ENCODE measurements at places on chromosomes 2 and 18.
A peak's percentile ranks its signal among the peaks of the same experiment; 100 is the strongest.

DNA sequence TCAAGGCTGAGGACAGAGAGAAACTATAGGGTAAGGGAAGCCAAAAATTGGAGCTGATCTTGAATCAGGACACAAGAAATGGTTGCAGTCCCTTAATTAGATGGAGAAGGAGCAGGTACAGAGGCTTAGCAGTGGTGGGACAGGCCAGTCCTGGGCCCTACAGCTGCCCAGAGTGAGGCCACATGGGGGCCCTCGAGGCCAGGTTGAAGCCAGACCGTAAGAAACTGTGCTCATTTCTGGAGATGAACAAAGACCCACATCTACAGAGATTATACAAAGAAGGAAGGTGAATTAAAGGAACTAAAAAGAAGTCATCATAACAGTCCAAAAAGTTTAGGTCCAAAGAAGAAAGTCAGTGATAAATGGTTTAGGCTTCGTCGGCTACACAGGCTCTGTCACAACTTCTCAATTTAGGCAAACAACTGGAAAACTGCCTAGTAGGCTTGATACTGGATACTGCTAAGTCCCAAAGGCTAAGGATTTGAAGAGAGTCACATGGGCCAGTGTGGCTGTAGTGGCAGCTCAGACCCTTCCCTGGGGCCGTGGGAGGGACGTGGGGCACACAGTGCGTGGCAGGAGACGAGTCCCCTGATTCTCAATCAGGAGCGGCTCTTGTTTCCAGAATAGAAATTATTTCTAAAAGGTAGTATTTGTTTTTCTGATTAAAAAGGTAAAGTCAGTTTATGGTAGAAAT is 50.4 kb upstream of the CNGA3 start:
- no peak overlapping the region for H3K4me3 ChIP-seq
- no peaks in the 10 kb centered on the region for H3K4me1 ChIP-seq
- peaks cover 2% of the 10 kb centered on the region for H3K27me3 ChIP-seq
- DNase-seq: no peak
- H3K27ac ChIP-seq: no peak overlapping the region

DNA sequence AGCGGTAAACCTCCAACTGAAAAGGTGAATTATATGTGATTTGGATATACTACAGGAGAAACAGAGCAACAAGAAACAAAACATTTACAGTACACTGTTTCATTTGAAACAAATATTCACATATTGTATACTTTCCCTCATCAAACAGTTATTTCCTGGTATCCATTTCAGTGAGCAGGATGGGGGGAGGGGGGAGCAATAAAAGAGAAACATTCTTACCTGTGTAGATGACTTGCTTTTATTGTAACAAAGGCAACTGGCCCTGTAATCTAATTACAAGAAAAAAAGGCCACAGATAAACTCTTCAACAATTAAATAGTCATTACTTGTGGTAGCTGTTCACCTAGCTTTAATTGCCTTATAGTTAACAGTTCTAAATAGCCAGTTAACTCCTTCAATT is 3.9 kb upstream of the PPP1CB start:
- H3K27me3 ChIP-seq: no peaks in the 10 kb centered on the region
- H3K36me3 ChIP-seq: no peaks in the 10 kb centered on the region

DNA sequence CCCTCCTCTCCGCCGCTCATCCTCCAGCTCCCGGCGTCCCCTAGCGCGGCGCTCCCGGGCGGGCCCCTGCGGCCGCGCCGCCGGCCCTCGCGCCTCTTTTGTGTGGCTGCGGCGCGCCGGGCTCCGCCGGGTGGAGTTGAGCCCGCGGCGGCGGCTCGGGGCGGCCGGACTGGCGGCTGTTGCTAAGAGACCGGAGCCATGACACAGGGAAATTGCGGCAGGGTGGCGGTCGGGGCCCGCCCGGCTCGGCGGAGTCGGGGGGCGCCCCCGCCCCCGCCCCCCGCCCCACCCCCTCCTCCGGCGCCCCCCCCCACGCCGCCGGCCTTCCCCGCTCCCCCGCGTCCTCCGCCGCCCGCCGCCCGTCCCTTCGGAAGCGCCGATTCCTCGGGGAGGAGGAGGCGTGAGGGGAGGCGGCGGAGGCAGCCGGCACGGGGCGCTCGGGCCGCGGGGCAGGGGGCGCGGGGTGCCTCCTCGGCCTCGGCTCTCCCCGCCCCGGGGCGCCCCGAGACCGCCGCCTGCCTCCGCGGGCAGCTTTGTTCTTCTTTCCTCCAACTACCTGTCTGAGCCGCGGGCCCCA is at the start of gene TMEM200C:
Gene TMEM200C (minus strand): TSS at position 224 of the 577 bp plus-strand sequence. CDS start 3,459 bp downstream, outside the sequence.
- DNase-seq: no peak
- H3K4me3 ChIP-seq: peak within 1 kb of the TSS; percentile 31
- peaks cover 63% of the 10 kb centered on the region for H3K27me3 ChIP-seq

GRCh38 chr2:217660423-217660822 is 342.4 kb downstream of the TNS1 start:
- no peak overlapping the region for H3K27ac ChIP-seq
- no peaks in the 10 kb centered on the region for H3K36me3 ChIP-seq
- peaks cover 8% of the 10 kb centered on the region for H3K27me3 ChIP-seq

GRCh38 chr2:3434654-3435053 is 55.2 kb downstream of the TRAPPC12 start:
- H3K36me3 ChIP-seq: peaks cover 16% of the 10 kb centered on the region
- H3K27me3 ChIP-seq: no peaks in the 10 kb centered on the region
- DNase-seq: no peak
- H3K27ac ChIP-seq: no peak overlapping the region
- H3K4me3 ChIP-seq: no peak overlapping the region
- H3K4me1 ChIP-seq: no peaks in the 10 kb centered on the region

DNA sequence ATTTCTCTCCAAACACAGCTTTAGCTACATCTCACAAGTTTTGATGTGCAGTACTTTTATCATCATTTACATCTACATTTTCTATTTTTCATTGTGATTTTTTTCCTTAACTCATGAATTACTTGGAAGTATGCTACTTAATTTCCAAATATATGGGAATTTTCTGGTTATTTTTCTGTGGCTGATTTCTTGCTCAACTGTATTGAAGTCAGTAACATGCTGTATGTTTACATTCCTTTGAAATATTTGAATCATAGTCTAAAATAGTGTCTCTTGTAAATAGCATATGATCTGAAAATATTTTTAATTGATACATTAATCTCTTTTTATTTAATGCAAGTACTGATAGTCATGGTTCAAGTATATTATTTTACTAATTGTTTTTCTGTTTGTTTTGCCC is 26.0 kb upstream of the GALNT5 start:
- no peak overlapping the region for H3K27ac ChIP-seq
- no peaks in the 10 kb centered on the region for H3K4me1 ChIP-seq
- DNase-seq: no peak
- no peaks in the 10 kb centered on the region for H3K36me3 ChIP-seq
- no peaks in the 10 kb centered on the region for H3K27me3 ChIP-seq

- no peaks in the 10 kb centered on the region for H3K4me1 ChIP-seq
- DNase-seq: no peak
- no peak overlapping the region for H3K4me3 ChIP-seq
- H3K27ac ChIP-seq: no peak overlapping the region
Measured at GRCh38 chr18:31072175-31072574, 29.6 kb upstream of the DSC3 start.

DNA sequence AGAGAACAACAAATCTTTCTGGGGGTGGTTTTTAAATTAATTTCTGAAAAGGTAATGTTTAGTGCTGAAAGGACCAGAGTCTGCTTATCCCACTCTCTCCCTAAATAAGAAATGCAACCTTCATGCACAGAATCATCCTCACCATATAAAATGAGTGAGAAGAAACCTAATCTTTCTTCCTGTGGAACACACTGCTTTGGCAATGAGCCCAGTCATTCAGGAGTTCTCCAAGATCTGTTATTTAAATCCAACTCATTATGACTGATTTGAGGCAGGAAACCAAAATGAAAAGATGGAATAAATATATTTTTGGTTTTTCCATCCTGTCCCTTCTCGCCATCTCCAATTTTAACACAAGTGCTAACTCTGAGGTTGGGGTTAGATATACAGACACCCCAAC is 228.3 kb downstream of the SRBD1 start:
- DNase-seq: no peak
- H3K4me1 ChIP-seq: no peaks in the 10 kb centered on the region
- no peak overlapping the region for H3K27ac ChIP-seq
- peaks cover 5% of the 10 kb centered on the region for H3K36me3 ChIP-seq
- no peaks in the 10 kb centered on the region for H3K27me3 ChIP-seq

DNA sequence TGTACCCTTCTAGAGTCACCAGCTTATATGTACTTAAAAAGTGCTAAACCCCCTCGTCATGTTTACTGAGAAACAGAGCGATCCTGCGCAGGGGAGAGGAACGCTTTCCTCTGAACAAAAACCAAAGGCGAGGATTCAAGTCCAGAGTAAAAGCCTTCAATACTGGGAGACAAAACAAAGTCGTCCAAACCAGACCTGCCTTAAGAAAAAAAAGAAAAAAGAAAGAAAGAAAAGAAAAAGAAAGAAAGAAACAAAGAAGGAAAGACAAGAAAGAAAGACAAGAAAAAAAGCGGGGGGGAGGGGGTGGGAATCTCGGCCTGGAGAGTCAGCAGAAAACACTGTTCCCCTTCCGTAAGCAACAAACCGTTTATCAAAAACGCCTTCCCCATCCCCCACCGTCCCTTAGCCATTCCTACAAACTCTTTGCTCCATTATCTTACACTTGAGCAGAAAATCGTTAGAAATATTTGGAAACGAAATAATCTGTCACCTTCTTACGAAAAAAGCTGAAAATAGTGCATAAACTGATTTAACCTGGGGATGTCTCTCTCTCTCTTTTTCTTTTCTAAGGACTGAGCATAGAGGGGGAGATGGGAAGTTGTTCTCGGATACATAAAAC is 3.3 kb downstream of the PTGR3 start:
- peak overlapping the region; percentile 44 for H3K4me3 ChIP-seq
- no peak for DNase-seq
- H3K27me3 ChIP-seq: peaks cover 56% of the 10 kb centered on the region
- H3K4me1 ChIP-seq: peaks cover 38% of the 10 kb centered on the region
- H3K27ac ChIP-seq: no peak overlapping the region
- H3K36me3 ChIP-seq: peaks cover 9% of the 10 kb centered on the region

DNA sequence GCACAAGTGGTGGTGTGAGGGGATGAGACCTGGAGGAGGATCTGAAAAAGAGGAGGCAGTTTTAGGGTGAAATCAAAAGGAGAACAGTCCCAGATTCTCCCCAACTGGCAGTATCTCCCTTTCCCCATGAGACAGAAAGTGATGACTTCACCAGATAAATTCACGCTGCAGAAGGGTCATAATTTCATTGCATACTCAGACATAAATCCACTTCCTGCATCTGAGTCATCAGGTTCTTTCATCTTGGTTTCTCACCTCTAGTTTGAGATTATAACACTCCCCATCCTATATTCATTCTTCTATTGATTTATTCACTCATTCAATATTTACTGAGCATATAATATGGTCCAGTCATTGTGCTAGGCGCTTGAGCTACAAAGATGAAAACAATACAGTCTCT is 64.7 kb downstream of the CCDC148 start:
- no peaks in the 10 kb centered on the region for H3K4me1 ChIP-seq
- H3K27me3 ChIP-seq: no peaks in the 10 kb centered on the region
- DNase-seq: no peak
- no peak overlapping the region for H3K27ac ChIP-seq

GRCh38 chr18:41553716-41554115 is 401.3 kb upstream of the PIK3C3 start:
- no peaks in the 10 kb centered on the region for H3K27me3 ChIP-seq
- no peak for DNase-seq
- no peaks in the 10 kb centered on the region for H3K36me3 ChIP-seq
- no peaks in the 10 kb centered on the region for H3K4me1 ChIP-seq
- no peak overlapping the region for H3K27ac ChIP-seq
- H3K4me3 ChIP-seq: no peak overlapping the region

DNA sequence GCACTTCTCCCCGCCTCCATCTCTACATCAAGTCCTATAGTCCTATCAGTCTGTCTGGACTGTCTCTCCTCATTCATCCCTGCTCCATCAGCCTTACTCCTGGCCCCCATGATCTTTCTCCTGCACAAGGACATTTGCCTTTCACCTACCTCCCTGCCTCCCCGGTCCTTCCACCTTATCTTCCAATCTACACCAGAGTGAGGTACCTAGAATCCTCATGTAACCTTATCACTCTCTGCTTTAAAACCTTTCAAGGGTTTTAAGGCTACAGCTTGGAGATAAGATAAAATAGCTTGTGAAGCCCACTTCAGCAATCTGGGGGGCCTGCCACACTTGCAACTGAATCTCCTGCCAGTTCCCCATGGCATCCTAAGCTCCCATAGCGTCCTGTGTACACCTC is 12.8 kb downstream of the CDC42EP3 start:
- no peak for DNase-seq
- peaks cover 44% of the 10 kb centered on the region for H3K4me1 ChIP-seq
- H3K27me3 ChIP-seq: no peaks in the 10 kb centered on the region
- H3K36me3 ChIP-seq: peaks cover 7% of the 10 kb centered on the region
- no peak overlapping the region for H3K4me3 ChIP-seq

DNA sequence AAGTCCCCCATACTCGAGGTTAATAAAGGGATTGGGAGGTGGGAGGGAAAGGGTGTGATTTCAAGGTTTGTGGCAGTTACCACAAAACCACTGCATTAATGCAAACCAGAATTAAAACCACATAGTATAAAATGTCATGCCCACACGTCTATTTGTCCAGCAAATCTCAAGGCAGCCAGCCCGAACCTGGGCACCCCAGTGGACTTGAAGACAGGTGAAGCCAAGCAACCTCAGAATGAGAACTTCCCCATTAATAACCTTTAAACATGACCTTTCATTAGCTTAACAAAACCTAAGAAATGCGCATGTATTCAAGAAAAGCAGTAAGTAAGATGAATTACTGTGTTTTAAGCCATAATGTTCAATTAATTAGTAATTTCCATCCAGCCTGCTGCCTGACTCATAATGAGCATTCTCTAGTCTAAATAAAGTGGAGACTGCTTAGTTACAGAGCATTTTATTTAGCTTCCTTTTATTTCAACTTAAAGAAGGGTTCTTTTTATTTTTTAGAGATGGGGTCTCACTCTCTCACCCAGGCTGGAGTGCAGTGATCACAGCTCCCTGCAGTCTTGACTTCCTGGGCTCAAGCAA is 229.6 kb downstream of the FAM210A start:
- no peak for DNase-seq
- H3K4me3 ChIP-seq: no peak overlapping the region
- H3K36me3 ChIP-seq: peaks cover 57% of the 10 kb centered on the region
- H3K27me3 ChIP-seq: no peaks in the 10 kb centered on the region
- H3K4me1 ChIP-seq: peaks cover 23% of the 10 kb centered on the region
- no peak overlapping the region for H3K27ac ChIP-seq

- H3K4me3 ChIP-seq: no peak overlapping the region
- H3K36me3 ChIP-seq: no peaks in the 10 kb centered on the region
- no peak for DNase-seq
- H3K4me1 ChIP-seq: no peaks in the 10 kb centered on the region
Measured at GRCh38 chr2:164456619-164457018, 164.7 kb downstream of the GRB14 start.

DNA sequence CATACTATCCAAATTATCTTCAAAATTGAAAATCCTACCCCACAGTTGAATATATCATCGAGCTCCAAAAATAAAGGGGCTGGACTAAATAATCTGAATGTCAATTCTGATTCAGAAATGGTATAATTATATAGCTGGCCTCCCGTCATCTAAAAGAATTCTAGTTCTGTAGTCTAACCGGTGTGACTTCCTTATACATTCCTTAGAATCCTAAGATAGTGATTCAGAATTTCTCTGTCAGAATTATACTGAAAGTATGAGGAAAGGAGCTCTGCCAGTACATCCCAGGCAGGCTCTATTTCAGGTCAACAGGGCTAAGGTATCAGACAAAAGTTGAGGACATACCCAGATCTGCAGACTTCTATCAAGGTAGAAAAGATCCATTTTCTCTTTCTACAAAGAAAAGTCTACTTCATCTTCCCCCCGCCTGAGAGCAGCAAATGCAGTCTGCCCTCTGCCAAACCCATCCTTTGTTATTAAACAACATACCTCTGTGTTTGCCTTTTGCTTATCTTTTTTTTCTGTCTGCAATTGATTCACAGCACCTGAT is 128.5 kb downstream of the METTL4 start:
- H3K27ac ChIP-seq: no peak overlapping the region
- no peaks in the 10 kb centered on the region for H3K4me1 ChIP-seq
- no peak overlapping the region for H3K4me3 ChIP-seq
- no peak for DNase-seq
- no peaks in the 10 kb centered on the region for H3K36me3 ChIP-seq
- no peaks in the 10 kb centered on the region for H3K27me3 ChIP-seq
